ENCODE measurements at places on chromosomes 5 and 9.

DNA sequence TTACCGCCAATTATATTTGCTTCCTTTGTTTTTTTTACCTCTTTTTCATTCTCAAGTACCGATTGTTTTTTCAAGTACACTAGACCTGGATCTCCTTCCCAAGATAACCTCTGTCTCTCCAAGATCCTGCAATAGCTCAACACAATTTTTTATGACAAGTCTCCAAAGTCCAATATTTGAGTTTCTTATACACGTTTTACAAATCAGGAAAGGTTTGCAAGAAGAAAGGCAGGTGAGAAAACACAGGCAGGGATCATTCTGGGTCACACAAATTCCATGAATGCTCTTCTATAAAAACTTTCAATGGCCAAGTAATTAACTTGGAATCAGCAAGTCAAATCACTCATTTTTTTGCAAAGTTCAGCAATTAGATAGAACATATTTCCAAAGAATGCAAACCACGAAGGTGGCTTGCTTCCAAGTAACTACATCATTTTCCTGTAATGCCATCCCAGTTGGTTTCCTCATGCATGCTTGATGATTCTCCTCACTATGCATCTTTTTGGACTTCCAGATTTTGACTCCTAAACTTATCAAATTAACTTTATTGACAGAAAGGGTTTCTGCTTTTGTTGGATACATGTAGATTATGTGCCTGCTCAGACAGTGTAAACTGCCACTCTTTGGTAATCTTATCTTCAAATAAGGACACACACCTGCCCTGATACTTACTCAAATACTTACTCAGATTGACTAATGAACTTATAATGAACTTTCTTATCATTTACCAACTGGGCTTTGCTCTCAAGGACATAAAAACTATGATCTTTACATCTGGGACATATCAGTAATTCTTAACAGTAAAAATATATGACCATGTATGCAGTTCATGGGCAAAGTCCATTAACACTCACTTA is 24.7 kb upstream of the IFNE start:
- DNase-seq: peak; percentile 64

- no peak for DNase-seq
Measured at GRCh38 chr5:125602184-125602583, 821.0 kb upstream of the GRAMD2B start.

- no peak for DNase-seq
Measured at GRCh38 chr5:37786862-37787519, 52.9 kb downstream of the GDNF start.

DNA sequence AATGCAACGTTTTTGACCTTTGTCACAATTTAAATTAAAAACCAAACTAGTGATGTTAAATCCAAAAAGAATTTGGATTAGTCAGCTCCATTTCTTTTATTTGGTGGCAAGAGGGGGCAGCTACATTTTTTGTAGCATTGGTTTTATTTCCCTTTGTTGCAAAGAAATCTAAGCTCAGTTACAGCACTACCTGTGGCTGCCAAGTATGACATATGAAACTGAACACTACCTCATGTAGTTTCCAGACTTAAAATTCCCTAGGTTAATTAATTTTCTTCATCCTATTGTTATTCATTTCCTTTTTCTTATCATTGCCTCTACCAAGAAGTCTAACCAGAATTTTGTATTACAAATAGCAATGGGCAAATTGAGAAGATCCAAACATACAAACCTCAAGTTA is 393.5 kb downstream of the BRINP1 start:
- no peak for DNase-seq

GRCh38 chr9:80213613-80214012 is 641.8 kb downstream of the TLE4 start:
- DNase-seq: no peak
